ENCODE measurements at places on chromosomes 12 and 14.

DNA sequence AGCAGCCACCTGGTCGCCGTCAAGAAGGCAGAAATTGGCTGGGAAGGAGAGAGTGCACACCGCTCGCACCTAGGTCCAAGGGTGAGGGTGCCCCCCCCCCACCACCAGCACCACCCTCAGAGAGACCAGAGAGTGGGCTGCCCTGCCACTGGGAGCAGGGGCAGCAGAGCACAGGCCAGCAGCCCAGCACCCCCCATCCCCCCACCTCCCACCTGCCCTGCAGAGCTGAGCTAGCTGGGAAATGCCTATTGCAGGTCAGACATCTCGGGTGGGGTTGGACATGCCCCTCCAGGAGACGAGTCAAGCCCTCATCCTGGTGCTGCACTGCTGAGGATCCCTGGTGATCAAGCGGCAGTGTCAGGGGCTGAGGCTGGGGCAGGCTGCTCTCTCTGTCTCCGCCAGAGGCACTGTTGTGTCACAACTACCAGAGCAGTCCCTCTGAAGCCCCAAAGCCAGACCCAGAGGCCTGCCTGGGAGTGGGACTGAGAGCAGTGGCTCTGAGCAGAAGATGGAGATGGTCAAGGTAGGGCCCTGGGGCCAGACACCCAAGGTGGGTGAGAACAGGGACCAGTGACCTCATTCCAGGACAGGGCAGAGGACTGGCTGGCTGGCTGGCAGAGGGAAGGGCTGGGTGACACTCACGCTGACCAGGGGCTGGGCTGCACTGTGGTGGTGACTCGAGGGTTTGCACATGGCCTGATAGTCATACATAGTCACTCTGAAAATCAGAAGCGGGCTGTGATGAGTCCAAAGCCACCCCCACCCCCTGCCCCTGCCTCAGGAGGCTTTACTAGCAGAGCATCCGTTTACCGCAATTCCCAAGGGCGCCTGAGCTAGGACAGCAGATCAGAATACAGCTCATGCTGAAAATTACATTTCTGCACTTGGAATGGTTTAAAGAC is 19.7 kb upstream of the LRTM2 start:
- DNase-seq: no peak

GRCh38 chr12:69685810-69686209 is 13.3 kb downstream of the BEST3 start:
- no peak for DNase-seq

GRCh38 chr12:52156311-52156710 is 35.5 kb downstream of the KRT80 start:
- DNase-seq: no peak

GRCh38 chr14:106185837-106186233 is 659.5 kb downstream of the TMEM121 start:
- peak; percentile 56 for DNase-seq

DNA sequence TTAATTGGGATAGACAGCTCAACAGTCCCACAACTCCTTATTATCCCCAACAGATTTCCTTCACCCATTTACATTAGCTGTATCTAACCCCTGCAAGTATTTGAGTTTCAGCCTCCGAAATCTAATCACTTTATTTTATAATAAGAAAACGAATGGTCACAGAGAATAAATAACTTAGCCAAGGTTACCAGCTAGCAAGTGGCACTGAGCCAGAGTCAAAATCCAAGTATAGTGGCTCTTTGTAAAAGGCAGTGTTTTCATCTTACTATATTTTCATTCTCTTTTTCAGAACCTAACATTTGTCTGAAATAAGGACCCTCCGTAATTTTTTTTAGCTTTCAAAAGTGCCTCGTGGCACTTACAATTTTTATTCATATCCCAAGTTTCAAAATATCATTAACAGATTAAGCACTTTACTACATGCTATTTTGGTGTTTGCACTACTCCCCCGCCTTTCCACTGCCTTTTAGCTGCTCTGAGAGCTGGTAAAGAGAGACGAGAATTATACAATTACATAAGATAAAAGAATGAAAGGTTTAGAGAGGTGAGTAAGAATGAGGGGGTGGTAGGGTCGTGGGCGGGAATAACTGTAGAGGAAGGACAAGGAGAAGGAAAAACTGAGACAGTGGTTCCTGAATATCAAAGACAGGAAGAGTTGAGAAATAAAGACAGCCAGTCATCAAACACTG is 3.7 kb upstream of the USP15 start:
- no peak for DNase-seq

- no peak for DNase-seq
These were observed 4.3 kb downstream of the NUAK1 start for GRCh38 chr12:106134294-106134949.

DNA sequence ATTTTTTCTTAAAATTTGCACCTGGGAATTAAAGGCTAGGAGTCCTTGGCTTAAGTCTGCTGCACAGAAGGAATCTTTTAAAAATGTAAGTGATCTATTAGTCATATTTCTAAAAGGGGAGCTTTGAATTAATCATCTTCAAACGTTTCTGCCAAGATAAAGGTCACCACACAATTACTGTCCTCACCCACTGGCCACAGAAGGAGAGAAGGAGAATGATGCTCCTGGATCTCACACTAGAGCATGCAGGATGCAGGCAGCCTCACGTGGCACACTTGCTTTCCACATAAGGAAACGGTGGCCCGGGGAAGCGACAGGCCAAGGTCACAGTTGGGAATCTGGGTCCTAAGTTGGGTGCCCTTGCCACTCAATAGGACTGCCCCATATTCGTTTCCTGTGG is 16.9 kb downstream of the PLEKHG7 start:
- DNase-seq: no peak

DNA sequence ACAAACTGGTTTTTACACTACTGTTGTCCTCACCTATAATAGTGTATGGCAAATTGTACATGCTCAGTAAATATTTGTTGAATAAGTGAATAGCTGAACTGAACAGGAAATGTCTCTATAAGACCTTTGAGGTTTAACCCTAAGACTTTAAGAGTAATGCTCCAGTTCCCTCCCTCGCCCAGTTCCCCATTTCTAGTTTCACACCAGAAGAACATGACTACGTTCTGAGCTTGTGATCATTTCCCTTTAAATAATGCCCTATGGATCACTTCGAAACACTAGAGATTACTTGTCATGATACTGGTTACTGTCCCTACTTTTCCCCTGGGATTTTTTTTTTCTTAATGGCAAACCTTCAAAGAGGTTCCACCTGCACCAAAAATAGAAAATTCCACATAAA is 69.3 kb downstream of the PRKD1 start:
- no peak for DNase-seq

DNA sequence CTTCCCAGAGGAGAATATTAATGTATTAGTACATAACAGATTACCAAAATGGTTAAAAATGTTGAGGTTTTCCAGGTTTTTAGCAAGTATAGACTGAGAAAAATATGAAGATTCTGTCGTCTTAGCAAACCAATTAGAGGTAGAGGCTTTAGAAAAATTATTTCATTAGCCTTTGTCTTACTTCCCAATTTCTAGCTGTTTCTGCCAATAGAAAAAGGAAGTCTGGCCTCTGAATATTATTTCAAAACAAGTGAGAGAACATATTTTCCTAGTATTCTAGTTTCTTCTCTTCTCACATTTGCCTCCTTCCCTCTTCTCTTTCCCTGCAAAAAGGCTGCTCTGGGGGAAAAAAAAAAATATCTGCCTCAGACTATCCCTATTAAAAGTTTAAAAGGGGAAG is 16.4 kb downstream of the IPO8 start:
- DNase-seq: no peak

DNA sequence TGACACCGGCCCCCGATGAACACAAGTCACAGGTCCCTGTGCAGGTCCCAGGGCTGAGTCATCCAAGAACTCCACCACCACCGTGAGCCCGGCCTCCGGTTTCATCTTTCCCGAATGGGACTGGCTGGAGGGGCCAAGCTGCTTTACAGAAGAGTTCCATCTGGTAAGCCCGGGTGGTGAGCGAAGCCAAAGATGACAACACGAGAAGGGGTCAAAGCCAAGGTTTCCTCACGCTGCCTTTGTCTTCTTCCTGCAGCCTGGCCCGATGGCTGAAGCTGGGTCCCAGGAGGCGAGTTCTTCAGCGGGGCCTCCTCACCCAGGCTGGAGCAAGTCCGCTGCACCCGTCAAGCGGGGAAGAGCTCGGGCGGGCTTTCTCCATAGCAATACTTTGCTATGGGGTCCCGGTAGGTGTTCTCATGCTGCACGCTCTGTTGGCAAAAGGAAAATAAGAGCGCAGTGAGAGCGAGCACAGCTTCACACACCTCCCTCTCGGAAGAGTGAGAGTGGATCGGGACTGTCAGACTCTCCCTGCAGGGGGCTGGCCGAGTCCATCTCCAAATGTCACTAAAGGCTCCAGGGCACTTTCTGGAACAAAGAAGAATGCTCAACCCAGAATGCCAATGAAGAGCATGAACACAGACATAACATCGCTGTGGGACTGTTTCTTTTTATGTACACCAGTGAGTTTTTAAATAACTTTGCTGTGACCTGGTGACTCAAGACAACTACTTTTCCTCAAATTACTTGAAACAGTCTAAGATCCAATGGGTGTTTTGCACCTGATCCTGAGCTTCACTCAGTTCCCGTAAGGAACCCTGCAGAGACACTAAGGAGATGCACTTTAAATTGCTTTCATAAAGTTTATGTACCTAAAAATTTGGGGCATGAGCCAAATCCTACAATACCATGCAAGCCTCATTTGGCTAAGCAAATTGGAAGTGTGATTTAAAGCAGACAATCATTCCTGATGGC is 20.1 kb downstream of the SPRING1 start:
- DNase-seq: no peak

GRCh38 chr14:24368212-24368561 is 203 bp downstream of the NFATC4 start:
- no peak for DNase-seq

DNA sequence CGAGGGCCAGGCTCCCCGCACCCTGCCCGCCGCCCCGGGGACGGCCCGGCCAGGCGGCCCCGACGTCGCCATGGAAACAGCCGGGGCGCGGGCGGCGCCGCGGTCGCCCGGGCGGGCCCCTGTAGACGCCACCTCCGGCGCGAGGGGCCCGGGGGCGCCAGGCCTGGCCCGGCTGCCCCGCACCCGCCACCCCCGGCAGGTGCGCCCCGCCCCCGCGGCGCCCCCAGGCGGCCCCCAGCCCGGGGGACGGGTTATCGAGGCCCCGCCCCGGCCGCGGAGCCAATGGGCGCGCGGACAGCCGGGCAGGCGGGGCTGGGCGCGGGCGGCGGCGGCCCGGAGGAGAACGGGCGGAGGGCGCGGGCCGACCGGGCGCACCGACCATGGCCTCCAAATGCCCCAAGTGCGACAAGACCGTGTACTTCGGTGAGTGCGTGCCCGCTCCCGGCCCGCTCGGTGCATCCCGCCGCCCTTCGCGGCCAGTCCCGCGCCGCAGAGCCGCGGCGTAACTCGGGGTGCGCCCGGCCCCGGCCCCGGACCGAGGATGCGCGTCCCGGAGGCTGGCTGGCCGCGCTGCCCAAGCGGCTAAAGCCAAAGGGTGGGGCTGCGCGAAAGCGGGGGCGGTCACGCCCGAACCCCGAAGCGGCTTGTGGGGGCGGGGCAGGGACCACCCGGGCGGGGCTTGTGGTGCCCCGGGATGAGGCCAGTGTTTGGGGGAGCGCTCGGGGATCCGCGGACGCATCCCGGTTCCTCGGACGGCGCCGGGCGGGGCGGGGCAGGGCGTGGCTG is at the start of gene CRIP2:
CRIP2 (plus strand) TSS at position 339 of the 786 bp plus-strand sequence; CDS start at position 381, 42 bp downstream.
- DNase-seq: no peak

DNA sequence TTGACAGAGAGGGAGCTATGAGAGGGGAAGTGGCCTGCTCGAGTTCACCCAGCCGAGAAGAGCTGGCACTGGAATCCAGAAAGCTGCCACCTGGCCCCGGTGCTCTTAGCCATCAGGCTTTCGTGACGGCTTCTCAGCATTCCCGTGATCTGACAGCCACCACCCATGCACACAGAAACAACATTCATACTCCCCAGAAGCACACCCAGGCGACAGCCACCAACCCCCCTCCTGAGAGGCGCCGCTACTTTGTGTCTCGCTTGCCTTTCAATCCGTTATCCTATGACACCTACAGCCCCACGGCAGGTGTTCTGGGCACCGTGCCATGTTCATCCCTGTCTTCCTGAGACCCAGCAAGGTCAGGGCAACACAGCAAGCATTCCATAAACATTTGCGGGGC is 31.4 kb downstream of the PSMC1 start:
- DNase-seq: no peak

GRCh38 chr12:76874491-76875190 is 4.2 kb downstream of the CSRP2 start:
- no peak for DNase-seq

DNA sequence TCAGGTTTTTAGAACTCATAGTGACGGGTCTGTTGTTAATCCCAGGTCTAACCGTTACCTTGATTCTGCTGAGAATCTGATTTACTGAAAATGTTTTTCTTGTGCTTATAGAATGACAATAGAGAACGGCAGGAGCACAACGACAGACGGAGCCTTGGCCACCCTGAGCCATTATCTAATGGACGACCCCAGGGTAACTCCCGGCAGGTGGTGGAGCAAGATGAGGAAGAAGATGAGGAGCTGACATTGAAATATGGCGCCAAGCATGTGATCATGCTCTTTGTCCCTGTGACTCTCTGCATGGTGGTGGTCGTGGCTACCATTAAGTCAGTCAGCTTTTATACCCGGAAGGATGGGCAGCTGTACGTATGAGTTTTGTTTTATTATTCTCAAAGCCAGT is 34.4 kb downstream of the PSEN1 start:
- DNase-seq: no peak

DNA sequence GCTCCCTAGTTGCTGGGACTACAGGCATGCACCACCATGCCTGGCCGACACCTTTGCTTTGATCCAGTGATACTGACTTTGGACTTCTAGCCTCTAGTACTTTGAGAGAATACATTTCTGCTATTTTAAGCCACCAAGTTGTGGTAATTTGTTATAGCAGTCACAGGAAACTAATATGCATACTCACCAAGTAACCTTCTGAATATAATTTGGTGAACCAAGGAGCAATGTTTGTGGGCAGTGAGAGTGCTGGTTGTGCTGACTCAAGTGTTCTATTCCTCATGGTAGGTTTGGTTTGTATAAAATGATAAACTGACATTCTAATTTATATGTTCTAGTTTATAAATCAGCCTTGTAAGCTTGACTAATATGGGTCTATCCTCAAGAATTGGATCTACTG is 42.4 kb upstream of the MMP19 start:
- DNase-seq: no peak

DNA sequence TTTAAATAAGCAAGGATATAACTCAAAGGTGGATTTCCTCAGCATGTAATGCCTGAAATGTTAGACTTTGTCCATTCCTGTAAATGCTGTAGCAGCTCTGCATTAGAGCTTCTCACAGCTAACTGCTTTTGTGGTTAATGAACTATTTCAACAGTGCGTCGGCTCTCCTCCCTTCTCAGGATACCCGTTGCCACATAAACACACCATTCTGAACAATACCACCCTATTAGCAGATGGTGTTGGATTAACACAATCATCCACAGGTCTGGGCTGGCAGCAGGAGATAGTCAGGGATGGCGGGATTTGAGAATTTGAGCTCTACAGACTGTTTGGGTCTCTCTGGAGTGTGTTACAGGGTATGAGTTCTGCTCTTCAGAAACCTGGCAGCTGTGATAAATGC is 33.5 kb upstream of the C12orf42 start:
- DNase-seq: no peak

- no peak for DNase-seq
These were observed 1.3 kb upstream of the ADGRD1 start for GRCh38 chr12:130952171-130952954.

- no peak for DNase-seq
These were observed 1.1 kb downstream of the IPO8 start for GRCh38 chr12:30694412-30695198.

Data from T follicular helper cell (primary cell).